ENCODE measurements at places on chromosomes 1 and 21.

- no peak for DNase-seq
Measured at GRCh38 chr1:152519851-152520250, 5.6 kb downstream of the CRCT1 start.

- no peak for DNase-seq
Measured at GRCh38 chr1:15918962-15919715, 56.8 kb downstream of the ZBTB17 start.

- DNase-seq, result no peak
Measured at GRCh38 chr1:235876402-235876841, 9.7 kb upstream of the LYST start.

DNA sequence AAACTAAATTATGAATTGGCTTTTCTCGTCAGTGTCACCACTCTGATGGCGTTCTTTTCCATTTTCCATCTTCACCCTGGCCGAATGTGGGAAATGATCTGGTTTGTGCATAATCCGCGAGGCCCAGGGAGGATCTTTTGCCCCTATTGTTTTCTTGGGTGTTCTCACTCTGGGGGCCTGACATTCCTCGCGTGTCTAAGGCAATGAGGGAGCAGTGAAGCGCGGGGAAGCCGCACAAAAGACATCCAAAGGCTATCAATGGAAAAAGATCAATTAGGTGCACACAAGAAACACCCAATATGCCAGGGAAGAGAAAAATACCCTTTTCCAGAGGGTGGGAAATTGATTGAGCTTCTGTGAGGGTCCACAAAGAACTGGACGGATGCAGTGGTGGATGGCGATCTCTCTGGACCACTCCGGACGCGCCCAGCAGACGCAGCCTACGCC, 941 bp upstream of the C1orf21 start:
- no peak for DNase-seq

DNA sequence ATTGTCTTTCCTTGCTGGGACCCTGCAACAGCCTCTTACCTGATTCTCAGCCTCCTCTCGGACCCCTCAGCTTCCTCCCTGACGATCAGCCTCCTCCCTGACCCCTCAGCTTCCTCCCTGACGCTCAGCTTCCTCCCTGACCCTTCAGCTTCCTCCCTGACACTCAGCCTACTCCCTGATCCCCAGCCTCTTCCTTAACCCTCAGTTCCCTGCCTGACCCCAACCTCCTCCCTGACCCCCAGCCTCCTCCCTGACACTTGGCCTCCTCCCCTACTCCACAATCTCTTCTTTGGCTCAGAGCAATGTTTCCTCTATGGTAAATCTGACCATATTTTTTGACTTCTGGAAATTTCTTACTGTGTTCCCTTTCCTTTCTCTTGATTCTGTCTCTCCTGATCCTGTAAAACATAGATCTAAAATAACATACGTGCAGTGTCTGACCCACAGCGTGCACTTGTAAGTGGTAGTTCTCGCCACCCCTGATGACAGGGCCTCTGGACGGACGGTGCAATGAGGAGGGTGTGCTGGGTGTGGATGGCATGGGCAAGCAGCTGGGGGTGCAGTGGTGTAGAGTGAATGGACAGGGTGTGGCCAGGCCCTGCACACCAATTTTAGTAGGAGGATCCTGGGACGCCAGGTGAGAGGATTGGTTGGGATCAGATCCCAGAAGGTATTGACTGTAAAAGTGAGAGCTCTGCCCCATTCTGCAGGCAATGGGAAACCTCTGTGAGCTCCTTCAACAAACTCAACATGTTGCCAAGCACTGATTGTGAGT, 264.1 kb downstream of the FOXD2 start:
- DNase-seq, result no peak

DNA sequence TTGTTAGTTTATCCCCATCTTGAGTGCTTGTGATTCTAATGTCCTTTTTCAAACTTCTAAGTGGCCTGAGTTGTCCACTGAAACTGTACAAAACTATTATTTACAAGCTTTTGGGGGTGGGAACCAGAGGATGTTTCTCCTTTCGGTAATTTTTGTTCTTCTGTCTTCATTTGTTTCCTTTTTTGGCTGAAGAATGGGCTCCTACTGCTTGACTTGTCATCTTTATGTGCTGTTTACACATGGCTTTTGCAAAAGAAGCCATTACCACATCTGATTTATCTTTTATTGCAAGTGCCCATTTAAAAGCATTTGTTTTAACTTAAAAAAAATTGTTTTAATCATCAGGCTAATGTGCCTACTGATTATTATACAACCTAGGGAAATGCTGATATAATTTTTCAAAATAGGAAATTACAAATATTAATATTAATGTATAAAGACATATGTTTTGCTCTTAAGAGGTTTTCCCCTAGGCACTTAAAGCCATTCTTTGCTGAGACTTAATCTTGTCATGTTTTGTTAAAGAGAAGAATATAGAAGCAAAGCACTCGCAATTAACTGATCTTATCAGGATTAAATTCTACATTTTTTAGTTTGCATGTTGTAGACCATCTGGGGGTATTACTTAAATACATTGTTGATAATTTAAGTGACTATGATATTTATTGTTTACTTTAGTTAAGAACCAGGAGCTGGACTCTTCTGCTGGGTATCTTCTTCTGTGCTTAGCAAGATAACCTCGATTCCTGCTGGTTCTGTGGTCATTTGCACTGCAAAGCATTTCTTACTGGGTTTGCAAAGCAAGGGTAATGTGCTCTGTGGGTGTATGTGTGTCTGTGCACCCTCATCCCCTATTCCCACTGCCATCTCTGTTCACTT, 40.1 kb downstream of the TMEM200B start:
- no peak for DNase-seq

DNA sequence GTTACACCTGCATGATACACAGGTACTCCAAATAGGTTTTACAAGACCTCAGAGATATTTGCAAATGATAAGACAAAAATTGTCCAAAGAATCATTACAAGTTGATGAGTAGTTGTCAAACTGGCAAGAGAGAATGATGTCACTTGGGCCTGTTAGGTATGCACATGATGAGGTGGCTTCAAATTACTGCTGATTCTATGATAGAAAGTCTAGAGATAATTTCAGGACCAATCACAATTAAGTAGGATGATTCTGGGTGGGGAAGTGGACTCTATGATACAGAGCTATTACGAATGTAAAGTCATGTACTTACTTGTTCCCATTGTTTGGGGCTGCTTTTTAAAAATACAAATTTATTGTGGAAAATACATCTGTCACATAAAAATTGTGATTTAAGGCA, 5.2 kb upstream of the SPRR1B start:
- no peak for DNase-seq

GRCh38 chr1:101907264-101907663, 89.5 kb downstream of the OLFM3 start:
- no peak for DNase-seq

DNA sequence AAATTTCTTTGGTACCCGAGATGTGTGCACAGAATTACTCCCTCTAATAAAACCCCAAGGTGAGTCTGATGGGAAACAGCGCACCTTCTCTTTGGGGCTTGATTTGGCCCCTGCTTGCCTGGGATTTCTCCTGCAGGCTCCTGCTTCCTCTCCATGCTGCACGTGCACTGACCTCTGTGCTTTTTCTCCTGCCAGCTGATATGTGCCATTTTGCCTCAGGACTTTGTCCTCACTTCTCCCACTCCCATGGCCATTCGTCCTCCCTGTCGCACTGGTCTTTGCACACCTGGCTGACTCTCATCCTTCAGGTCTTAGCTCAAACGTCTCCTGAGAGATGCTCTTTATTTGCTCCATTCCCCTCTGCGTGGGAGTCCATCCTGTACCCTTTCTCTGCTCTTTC, 1.2 kb downstream of the CBR1 start:
- DNase-seq, result no peak

DNA sequence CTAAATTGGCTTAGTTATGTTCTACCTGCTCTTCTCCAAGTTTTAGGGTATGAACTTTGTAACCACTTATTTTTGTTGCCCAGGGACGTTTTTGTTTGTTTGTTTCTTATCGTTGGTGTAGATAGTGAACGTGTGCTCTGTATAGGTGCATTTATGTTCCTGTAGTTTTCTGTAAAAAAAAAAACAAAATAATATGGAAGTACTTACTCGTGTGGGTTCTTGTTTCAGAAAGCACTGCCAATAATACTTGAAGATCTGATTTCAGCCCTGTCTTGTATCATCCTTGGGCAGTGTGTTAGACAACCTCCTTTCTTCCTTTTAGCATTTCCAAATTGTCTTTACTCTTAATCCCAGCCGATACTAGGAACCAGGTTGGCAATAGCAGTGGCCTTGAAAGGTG, 4.4 kb downstream of the FAM20B start:
- DNase-seq, result no peak

DNA sequence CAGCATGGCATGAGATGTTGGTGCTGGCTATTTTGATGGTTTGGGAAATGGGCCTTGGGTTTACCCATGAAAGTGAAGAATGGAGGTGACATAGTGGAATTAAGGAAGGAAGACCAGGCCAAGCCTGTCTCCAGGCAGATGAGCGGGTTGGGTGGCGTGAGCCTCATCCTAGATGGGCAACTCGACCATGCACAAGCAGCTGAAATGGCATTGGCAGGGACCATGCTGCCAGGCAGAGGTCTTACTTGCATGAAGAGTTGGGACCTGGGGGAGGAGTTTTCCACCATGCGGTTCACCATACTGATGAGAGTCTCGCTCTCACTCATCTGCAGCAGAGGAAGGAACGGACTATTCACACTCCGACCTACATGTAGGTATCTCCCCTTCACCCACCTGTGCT, 37.5 kb upstream of the GOLT1A start:
- no peak for DNase-seq

DNA sequence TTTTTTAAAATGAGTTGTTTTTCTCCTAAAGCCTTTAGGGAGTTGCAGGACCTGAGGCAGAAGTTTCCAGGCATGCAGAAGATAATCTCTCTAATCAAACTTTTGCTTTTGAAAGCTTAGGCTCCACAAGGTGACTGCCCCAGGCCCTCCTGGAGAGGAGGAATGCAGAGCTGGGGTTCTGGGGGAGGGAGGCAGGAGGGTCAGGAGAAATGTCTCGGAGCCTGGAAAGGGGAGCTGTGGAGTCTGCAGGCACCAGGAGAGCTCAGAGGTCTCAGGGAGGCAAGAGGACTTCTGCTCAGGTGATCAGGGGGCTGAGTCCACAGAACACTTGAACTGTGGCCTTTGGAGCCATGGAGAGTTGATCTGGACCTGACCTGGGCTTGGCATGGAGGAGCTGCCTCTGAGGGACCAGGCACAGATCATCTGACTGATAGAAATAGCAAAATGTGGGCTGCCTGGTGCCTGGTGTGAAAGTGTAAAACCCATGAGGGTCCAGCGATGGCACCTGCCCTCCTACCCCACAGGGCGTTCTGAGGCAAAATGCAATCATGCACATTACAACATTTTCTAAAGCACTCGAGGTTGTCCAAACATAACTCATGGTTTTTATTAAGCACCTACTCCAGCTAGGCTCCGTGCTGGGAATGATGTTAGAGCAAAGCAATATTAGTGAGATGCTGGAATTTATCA, 10.0 kb upstream of the ABCG1 start:
- no peak for DNase-seq

DNA sequence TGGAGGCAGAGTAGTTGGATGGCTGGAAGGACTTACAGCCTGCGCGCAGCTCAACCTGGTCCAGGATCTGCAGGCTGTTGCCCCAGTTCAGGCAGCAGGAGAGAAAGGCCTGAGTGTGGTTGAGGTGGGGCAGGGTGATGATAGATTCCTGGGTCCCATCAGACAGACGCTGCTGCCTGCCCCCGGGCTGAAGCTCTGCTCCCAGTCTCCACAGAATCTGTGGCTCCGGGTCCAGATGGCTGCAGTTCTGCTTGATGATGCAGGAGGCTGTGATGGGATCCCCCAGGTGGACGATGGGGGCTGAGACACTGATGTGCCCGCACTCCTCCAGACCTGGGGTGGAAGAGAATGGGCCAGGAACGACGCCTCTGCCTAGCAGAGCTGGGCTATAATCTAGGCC, 7.4 kb downstream of the CSF3R start:
- DNase-seq, result no peak

DNA sequence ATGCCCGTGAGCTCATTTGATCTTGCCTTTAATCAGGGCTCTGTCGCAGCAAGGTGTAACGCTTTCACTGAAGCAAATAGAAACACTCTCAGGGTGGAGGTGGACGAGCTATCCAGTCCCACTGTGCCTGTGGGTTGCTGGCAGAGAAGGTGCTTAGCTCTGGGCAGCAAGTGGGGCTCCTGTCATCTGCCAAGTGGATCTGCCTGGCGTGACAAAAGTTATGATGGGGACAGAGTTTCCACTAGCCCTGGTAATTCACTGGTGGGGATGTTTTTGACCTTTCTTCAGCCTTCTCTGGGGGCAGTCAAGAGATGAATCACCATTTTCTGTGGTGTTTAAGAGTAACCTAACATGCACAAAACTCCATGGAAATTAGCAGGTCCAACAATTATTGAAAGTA, 71.3 kb upstream of the EDEM3 start:
- DNase-seq, result no peak

DNA sequence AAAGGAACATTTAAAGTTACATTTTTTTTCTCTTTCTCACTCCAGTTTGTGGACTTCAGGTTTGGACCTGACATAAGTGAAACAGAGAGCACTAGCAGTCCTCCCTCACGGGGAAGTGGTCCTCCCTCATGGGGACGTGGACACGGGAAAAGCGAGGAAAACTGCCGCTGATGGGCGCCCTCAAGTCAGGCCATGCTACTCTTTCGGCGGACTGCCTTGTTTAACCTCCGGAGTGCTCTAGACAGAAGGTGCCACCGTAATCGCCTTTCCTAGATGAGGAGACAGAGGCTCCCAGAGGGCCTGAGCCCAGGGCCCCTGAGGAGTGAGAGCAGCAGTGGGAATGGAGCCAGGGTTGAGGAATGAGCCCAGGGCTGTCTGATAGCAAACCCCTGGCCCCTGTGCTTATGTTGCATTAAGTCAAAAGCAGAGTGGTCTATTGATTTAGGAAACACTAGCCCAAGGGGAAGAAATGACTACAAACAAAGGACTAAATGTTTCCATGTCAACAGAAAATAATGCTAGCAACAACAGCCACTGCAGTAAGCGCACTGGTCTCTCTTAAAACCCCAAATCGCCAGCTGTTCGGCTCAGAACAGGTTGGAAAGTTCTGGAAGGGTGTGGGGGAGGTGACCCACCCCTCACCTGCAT, 84.1 kb downstream of the DMRTB1 start:
- no peak for DNase-seq

DNA sequence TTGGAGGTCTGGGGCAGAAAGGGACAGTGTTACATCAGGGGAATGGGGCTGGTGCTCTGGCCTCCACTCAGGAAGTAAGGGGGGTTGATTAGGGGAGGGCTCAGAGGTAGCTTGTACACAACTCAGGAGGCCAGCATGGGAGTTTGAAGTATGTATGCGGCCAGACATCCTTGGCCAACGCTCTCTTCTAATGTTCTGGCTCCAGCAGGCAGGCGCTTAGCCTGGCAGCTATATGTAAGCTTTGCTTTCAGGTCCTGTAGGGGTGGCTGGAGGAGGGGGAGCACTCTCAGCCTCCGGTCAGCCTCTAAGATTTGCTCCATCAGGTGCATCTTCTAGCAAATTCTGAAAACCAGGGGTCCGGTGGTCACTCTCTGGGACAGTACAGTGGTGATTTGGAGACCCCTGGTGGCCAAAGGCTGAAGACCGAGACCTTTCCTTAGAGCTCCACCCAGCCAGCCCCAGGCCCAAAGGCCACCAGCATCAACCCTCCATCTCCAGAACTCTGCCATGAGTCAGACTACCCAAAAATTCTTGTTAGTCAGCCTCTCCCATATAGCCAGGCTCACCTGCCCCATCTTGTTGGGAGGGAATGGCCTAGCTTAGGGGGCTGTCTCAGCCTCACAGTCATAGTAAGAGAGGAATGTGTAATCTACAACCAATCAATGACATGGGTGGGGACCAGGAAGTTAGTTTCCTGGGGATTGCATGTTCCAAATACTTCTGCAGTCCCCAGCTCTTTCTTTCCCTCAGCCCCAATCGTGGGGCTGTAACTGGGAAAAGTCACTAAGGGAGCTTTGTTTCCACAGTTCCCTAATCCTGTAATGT, 9.7 kb upstream of the COL8A2 start:
- no peak for DNase-seq

- DNase-seq, result no peak
Measured at GRCh38 chr1:151980287-151981177, 13.1 kb downstream of the S100A10 start.
